8988T (cell line): ENCODE measurements at places on chromosomes 16 and 17.

- no peak for DNase-seq
Observed at GRCh38 chr16:57413733-57414132, 9.2 kb downstream of the CCL17 start.

- no peak for DNase-seq
Observed at GRCh38 chr17:9932491-9932890, 27.4 kb upstream of the RCVRN start.

DNA sequence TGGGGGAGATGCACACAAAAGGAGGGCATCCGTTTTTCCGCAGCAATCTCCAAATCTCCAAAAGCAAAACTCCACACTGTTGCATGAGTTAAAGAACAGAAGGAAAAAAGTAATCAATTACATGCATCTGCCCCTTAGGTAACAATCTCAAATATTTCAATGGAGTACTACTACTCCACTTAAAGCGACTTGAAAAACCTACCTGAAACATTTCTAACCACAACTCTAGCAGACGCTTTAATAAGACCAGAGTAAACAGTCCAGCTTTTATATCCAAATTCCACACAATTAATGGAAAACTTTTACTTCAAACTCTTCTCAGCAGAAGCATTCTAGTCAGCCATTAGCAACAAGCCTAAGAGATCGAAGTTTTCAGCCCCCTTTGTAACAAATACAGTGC is 29.9 kb downstream of the AP1G1 start:
- no peak for DNase-seq

DNA sequence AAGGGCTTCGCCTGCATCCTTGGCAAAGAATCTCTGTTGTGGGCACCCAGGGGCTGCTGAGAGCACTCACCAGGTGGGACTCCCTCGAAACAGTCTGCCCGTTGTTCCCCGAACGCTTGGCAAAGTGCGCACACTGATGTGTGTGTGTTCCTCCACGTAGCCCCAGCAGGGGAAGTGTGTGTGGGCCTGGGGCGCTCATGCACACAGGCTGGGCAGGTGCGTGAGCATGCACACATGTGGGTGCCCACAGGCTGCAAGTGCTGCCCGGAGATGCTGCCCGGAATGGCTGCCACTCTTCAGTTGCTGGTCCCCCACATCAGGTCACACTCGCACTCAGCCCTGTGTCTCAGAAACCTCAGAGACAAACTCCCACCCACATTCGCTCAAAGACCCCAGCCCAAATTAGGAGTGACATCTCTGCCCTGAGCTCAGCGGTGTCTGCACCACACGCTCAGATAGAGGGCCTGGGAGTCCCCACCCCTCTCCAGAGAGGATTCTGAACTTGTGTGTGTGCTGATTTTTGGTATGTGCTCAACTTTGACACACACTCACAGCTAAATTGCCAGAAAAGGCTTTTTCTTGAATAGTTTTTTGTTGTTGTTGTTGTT is 119.4 kb downstream of the MGAT5B start:
- no peak for DNase-seq

DNA sequence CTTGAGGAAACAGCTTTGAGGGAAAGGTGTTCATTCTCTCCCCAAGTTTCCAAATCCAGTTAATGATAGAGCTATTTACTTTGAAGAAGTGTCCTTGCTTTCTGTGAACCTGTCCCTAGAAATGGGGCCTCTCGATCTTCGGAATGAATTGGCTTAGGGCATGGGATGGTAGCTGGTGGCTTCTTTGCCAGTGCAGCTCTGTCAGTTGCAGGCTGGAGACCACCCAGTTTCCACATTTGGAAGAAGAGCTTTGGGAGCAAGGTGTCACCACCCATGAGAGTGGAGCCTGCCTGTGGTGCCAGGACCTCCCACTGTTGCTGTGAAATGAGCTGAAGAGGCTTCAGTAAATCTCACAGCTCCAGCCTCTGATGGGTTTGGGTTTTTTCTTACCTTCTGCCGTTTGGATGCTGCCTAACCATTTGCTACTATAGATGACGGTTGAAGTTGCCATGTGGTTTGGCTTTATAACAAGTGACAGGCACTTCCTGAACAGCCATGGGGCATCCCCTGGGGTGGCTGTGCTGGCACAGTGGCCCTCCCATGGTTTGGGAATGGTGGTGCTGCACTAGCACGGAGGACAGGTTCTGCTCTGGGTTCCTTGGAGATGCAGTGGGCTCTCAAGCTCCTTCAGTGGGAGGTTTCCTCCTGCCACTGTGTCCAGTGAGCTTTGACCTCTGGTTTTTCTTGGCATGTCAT is 19.5 kb upstream of the SLC5A10 start:
- DNase-seq = no peak

DNA sequence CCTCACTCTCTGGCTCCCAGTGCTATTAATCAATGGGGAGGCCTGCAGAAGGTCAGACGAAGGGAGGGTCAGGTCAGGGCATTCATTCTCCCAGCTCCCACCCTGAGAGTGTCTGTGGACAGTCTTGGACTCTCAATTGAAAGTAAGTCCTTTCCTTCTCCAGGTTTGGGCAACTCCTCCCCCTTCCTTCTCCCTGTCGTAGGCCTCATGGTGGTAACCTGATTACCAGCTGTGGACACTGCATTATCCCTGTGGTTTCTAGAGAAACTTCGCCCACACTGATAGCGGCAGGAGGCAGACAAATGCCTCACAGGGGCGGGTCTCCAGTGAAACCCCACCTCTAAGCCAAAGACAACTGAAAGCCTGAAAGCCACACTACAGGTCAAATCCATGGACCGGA is 57.7 kb upstream of the SLC25A19 start:
- DNase-seq = no peak

- no peak for DNase-seq
Observed at GRCh38 chr17:57657211-57657610, 87.9 kb downstream of the CCDC182 start.

DNA sequence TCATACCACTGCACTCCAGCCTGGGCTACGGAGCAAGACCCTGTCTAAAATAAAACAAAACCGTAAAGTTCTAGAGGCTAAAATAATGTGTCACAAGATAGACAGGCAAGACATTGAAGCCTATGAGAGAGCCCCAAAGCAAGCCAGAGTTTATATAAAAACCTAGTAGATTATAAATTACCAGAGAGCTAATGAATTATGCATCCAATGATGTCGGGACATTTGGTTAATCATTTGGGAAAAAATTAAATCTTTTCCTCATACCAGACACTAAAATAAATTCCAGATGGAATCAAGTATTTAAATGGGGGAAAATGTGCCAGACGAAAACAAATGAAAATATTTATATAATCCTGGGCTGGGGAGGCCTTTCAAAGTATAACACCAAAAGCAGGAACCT is 24.2 kb downstream of the CCDC40 start:
- no peak for DNase-seq

DNA sequence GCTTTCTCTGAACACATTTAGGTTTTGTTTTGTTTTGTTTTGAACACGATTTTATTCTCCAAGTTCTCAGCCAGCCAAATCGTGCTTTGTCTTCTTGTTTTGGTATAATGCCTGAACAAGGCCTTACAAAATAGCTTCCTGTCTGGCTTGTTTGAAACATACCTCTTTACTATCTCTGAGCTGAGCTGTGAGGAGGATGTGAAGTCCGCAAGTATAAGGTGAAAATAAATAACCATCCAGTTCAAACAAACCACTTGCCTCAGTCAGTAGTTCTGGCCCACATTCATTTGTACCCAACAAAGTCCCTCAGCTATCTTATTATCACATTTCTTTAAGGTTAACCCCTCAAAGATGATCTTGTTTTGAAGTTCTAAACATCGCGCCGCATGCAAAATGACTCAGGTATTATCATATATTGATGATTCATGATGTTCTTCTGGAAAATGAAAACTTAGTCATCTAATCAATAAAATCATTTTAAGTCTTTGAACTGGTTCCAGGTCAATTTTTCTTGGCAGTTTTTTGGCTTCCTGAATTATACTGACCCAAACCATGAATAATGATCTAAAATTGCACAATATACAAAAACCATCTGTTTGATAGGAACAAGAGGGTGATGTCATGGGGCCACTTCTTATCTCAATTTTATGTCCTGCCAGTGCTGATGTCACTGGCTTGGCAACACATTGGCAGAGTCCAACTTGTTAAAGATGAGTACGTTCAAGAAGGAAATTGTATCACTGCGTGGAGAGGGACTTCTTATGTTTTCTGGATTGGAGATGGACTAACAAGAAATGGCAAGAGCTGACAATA is 694.3 kb downstream of the KCNJ2 start:
- DNase-seq = no peak

DNA sequence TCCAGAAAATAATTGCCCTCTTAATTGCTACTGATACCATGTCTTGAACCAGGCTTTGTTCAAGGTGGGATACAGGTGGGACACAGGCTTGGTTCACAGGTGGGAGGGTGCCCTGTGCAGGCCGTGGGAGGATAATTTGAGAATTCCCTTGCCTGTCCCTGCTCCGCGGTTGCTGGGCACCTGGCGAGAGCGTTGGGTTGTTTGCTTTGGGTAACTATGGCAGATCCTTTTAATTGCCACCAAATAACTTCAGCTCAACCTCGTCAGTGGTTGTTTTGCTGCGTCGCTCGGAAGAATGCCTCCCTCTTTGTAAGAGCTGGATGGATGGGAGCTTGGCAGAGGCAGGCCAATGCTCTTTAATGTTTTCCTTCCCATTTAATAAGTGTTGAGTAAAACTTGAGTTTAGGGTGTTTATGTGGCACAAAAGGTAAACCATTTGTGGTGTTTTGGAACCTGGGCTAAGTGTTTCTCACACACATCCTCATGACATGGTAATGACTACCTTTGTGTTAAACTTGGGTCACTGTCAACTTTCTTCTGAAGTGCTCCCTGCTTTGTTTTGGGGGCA is 202.5 kb downstream of the MSI2 start:
- DNase-seq = no peak

DNA sequence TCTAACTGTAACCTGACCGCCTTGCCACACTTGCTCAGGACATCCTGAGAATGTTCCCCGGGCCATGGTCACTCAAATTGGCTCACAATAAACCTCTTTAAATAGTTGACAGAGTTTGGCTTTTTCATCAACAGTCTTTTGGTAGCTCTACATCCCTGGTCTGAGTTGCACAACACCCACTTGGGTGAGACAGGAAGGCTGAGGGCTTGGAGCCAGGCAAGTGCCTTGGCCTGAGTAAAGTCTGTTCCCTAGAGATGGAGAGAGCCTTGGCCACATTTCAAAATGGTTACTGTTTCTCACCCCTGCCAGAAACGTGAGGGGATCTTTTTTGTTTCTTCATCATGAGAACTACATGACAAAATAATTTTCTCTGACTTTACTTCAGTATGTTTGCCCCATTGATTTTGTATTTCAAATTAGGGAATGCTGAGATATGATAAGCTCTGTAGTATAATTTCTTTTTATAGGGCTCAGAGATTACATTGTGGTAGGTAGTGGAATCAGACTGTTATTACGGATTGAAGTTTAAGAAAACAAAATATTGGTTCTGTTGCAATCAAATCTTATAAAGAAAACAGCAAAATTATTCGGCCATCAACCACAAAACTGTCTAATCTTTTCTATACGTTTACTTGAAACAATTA is 53.9 kb upstream of the NETO2 start:
- DNase-seq = no peak

- DNase-seq = no peak
Observed at GRCh38 chr17:58377093-58377601, 25.1 kb upstream of the SUPT4H1 start.

- peak; percentile 79 for DNase-seq
Observed at GRCh38 chr17:3683054-3683511, 12.9 kb downstream of the P2RX5 start.

- no peak for DNase-seq
Observed at GRCh38 chr17:80349751-80350150, 65.2 kb upstream of the ENDOV start.

- DNase-seq = no peak
Observed at GRCh38 chr17:29458066-29458465, 67.9 kb downstream of the TAOK1 start.

DNA sequence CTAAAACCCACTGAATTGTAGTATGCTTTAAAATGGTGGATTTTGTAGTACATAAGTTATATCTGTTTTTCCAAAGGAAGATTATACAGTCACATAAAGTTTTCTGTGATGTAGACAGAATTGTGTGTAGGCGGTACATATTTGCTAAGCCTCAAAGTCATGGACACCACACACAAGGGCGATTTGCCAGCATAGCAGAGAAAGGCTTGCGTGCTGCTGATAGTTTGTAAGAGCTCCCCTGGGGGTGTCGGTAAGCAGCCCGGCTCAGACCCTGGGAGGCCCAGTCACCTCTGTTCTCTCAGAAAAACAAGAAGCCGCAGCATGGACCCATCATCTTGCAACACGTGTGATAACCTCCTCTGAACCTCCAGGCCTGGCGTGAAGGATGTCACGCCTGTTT is 38.3 kb upstream of the AKTIP start:
- DNase-seq = no peak
